ENCODE measurements at places on chromosomes 7 and 10.

DNA sequence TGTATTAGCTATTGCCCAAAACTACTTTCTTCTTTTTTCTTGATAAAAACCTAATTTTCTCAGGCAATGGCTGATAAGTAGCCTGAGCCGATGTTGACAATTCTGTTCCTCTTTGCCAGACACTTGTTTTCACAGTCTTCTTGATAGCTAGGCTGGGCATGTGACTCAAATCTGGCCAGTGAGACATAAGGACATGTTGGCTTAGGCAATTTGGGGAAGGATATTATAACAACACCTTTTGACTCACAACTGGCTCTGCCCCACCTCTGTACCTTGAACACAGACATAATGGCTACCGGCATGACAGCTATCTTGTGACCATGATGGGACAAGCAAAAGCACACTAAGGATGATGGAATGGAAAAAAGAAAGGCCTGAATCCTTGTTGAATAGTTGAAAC, 72.9 kb upstream of the GPR22 start:
- DNase-seq: no peak

DNA sequence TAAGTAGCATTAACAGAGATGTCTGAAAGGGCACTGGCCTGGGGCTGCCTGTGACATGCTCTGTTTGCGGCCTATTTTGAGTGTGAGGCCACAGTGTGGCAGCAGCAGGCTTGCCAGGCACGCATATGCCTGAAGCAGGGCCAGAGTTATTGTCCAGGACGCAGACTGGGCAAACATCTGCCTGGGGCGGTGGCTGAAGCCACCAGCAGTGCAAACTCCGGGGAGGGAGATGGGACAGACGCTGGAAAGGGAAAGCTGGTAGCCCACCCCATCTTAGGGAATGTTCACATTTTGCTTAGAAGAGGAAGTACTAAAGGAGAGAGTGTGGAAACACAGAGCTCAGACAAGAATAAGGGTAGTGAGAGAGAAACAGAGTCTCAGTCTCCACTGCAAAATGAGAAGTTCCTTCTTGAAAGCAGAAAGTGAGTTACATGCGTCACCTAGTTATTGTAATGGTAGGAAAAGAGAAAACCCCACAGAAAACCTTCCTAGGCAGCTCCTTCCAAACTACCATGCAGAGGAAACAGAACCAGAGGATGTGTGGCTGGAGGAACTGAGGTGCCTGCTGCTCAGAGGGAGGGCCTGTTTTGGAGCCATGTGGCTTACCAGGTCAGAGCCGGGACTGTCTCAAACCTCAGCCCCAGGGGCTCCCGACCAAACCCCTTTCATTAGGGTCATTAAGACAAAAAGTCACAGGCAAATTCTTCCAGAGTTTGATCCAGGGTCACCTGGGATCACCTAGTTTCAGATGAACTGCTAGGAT, 14.5 kb downstream of the AKR1B1 start:
- no peak for DNase-seq

DNA sequence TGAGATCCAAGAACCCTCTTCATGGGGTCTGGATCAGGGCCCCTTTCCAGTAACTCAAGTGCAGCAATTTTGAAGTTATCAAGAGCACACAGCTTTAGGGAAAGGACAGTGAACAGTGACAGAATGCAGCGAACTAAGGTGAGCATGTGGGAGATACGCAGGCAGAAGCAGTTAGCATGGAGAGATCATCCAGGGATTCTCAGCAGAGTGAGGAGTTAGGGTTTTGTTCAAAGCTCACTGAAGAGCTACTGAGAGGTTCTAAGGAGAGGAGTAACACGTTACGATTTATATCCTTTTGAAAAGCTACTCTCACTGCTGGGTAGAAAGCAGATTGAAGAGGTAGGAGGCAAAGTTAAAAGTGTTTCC, 83.6 kb upstream of the MPP7 start:
- DNase-seq: no peak

DNA sequence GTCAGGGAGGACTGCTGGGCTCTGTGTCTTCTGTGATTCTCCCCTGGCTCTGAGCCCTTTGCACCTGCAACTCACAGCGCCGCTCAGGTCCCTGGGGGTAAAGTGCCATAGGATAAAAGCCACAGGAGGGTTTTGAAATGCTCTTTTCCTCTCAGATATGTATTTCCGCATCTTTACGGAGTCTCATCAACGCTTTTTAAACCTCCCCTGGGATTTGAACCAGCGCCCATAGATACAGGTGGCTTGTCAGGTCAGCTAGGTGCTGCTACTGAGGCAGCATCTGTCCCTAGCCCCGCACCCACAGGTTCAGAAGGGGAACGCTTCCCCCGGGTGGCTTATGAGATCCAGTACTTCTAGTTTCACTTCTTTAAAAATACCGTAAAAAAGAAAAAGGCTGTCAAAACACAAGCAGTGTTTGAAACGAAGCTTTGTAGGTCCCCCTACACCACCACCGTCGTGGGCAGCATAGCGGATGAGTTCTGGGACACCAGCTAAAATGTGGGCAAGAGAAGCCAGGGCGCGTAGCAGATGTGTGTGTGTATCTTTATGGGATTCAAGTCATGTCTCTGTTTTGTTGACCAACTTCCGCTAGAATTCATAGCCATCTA, 173.5 kb downstream of the CUX1 start:
- no peak for DNase-seq

DNA sequence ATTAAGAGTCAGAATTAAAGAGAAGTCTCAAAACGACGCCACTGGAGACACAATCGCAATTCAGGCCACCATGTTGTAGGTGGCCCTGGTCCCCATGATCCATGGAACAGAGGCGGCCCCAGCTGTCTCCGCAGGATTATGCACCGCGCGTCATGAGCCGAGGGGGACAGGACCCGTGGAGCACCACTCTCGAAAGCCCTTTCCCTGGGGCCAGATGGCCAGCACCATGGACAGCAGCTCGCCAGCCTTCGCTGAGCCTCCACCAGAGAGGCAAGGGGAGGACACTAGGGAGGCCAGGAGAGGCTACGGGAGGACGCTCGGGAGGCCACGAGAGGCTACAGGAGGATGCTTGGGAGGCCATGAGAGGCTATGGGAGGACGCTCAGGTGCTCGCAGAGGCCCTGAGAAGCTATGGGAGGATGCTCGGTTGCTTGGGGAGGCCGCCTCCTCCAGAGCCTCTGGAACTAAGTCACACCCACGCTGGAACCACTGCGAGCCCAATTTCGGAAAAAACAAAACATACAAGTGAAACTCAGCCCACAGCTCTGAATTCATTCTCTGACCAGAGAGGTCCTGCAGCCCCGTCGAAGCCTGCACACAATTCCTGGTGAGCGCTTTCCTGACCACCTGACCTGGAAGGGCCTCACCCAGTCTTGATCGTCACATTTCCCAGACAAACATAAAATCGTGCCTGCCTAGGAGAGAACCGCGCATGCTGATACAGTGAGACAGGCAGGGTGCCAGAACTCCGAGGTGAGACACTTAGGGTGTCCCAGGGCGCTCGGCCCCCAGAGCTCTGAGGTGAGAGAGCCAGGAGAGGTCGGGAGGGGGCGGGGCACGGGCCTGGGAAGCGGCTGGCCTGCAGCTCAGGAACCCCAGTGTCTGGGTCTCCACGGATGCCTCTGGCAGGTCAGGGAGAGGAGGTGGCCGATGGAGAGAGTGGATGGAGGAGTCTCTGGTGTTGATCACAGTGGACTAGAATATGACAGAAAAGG, 224.4 kb downstream of the PTPRN2 start:
- peak; percentile 81 for DNase-seq

DNA sequence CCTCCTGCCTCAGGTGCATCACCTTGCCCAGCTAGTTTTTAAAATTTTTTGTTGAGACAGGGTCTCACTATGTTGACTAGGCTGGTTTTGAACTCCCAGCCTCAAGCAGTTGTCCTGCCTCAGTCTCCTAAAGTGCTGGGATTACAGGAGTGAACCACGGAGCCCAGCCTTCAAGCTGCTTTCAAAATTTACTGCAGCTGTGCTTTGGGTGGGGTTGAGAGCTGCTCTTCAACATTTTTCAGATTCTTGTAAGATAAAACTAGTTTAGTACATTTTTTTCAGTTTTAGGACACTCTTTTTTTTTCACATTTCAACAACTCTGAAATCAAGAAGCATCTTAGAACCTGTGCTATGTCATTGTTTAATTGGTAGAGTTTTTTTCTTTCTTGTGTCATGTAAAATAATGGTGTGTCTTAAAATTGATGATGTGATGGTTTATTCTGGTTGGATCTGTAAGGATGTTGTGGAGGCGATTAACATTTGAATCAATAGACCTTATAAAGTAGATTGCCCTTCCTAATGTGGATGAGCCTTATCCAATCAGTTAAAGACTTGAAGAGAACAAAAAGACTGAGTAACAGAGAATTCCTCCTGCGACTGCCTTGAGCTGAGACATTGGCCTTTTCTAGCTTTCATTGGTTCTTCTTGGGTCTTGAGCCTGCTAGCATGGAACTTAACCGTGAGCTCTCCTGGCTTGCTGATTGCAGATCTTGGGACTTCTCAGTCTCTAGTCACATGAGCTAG, 13.5 kb downstream of the PLEKHA8 start:
- DNase-seq: no peak

DNA sequence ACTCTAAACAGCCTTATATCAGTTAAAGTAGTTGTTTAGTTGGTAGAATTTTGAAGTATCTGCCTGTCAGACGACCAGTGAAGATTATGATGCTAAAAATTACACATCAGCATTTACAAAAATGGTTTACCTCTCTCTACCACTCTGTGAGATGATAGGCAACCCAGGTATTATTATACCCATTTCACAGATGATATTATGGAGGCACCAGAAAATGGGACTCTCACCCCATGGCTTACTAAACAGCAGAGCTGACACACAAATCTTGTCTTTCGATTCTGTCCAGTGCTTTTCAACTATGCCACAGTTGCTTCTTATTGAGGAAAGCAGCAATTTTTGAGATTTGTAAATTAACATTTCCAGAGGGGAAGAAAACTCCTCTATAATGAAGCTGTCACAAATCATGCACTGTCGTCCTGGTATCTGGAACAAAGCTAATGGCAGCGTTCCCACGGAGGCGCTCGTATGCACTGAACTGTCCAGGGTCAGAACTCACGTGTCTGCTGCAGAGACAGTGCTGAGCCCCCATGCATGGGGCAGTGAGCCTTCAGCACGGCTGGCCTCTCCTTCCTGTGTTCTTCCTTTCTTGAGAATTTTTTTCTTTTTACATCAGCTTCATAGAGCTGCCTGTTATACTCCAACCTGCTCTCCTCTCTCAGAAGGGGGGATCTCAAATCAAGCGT, 381.1 kb downstream of the SDK1 start:
- DNase-seq: no peak

- no peak for DNase-seq
These were observed 496.6 kb downstream of the INHBA start for GRCh38 chr7:41206267-41206666.

- no peak for DNase-seq
These were observed 22.2 kb upstream of the TPST1 start for GRCh38 chr7:66182920-66183319.

DNA sequence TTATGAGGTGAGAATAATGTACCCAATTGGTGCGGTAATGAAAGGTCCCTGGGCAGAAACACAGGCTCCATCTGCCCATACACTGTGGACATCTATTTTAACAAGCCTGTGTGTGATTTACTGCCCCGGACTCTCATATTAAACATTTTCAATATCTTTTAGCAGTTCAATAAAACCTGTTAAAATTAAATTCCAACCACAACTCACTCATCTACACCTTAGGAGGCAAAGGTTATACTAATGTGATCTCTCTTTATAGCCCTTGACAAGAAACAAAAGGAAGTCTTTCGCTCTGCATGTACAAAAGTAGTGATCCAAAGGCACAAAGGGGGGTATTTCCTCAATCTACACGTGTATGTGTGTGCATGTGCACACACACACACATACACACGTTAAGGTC, 186.0 kb downstream of the PARD3 start:
- DNase-seq: no peak

DNA sequence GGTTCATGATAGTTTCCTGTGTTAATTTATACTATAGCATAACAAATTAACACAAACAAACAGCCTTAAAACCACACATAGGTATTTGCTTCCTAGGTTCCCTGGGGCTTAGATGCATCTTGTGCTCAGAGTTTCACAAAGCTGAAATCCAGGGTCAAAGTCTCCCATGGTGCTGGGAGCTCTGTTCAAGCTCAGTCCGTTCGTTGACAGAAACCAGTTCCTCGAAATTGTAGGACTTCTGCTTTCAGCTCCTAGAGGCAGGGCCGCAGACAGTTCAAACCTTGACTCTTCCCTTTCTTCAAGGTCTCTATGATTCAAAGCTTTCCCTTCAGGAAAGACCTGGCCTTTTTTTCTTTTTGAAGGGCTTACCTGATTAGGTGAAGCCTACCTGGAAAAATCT, 90.5 kb downstream of the VSTM2A start:
- DNase-seq: peak; percentile 64

DNA sequence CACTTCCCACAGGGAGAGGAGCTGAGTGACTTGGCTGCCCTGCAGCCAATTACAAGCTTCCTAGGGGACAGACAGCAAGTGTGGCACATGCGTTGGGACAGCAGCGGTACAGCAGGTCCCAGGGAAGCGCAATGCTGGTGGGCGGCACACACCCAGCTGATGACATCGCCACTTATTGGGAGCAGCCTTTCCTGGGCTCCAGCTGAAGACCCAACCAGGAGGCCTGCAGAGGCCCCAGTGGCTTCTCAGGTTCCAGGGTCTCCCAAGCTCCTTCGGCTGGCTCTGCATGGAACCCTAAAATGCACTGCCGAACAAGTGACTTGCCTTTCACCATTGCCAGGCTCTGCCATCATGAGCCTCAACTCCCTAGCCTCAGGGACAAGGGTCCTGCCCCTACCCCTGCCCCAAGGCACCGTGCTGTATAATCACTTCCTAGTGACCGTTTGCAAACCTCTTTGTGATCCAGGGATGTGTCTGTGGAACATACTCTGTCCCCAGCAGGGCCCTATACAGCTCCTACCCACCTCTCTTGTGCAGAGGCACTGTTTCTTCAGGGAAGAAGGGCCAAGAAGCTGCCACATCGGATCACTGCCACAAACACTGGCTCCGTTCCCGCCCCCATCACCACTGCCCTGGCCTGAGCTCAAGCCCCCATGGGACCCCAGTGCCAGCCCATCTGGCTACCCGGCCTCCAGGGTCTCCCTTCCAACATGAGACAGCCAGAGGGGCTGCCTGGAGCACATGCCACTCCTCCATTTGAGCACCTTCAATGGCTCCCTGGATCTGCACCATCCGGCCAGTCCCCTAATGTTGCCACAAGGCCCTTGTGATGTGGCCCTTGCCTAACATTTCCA, 19.3 kb upstream of the SLIT1 start:
- peak; percentile 47 for DNase-seq

DNA sequence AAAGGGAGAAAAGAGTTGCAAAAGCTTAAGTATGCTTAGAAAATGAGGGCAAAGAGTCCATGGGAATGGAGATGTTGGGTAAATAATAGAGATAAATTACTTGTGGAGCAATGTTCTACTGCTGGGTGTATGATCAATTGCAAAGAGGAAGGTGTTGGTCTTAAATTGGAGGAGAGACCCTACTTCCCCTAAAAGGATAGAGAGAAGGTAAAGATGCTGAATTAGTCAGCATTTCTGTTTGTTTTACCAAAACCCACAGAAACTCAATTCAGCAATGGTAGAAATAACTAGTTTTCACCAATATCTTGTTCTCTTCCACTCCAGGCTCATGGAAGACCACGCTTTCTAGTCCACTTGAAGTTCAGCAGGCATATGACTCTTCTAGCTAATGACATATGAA, 32.1 kb downstream of the ASB4 start:
- DNase-seq: no peak

- no peak for DNase-seq
These were observed 54.6 kb downstream of the AGMO start for GRCh38 chr7:15507171-15507570.
